Mesendoderm (in vitro differentiated cells): ENCODE measurements at places on chromosomes 2 and 18.

DNA sequence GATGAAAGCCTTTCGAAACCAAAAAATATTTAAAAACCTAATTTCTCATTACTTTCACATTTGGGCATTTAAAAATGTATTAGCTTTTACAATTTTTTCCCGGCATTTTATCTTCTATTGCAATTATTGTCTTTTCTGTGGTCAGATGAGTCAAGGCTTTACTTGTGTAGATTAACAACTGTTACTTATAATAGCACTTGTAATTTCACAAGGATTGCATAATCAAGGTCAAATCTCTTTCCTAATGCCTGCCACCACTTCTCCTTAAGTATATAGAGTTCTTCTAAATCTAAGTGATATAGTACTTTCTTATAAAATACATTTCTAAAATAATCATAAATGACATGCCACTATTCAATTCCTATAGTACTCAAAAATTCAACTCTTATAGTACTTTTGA lies 67.2 kb downstream of the SLC8A1 start:
- no peak for DNase-seq

DNA sequence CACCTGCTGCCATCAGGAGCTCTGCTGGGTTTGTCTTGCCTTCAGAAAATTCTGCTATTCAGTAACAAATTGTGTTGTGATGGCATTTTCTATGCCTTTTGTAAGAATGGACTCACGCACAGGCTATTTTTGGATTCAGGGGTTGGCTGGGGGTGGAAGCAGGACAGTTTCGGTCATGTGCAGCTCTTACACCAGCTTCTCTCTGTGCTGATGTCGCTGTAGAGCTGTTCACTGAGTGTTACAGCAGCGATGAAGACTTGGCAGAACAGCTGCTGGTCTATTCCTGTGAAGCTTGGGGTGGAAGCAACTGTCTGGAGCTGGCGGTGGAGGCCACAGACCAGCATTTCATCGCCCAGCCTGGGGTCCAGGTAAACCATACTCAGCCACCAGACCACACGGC lies 49.2 kb downstream of the TRPM8 start:
- no peak for DNase-seq

GRCh38 chr2:189248141-189248540 lies 68.6 kb upstream of the COL5A2 start:
- no peak for DNase-seq

- no peak for DNase-seq
These were observed 191.5 kb downstream of the ZFP36L2 start for GRCh38 chr2:43034921-43035320.

DNA sequence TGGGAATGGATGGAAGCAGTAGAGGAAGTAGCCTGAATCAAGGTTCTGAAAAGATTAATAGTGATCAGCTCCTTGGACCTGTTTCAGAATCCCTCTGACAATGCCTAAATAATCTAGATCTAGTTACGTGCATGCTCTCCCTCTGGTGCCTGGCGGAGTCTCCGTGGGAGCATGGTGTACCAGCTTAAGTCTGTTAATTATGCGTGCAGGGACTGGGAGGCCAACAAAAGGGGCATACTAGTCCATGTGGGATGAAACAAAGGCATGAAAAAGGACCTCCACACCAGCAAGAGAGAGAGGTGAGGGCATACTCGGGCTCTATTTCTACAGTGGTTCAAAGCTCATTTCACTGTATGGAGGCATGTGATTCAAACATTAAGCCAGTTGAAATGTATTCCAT lies 200.3 kb downstream of the DPP4 start:
- peak; percentile 1 for DNase-seq

DNA sequence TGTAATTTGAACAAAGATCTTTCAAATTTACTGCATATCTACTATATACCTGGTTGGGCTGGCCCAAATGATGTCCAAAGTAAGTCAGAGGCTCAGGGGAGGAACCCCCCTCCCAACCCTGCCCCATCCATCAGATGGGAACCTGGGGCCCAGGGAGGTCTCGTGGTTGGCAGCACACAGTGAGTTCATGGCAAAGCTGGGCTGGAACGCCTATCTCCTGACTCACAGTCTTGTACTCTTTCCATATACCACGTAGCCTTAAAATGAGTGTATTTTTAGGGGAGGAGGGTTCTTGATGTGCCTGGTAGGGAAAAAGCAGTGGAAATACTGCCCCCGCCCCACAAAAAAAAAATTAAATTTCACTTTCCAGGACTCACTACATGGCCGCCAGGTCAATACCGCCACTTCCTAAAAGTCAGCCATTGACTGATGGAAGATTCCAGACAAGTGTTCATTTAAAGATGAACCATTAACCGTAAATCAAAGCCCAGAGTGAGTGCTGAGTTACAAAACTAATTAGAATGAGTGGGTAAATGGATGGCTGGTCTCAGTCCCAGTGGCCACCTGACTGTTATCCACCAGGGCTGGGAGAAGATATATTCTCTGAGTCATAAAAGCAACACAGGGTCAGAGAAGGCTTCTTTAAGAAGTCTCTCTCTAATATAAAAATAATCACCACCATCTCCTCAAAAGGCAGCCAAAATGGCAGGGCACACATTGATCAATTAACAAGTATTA lies 80.5 kb downstream of the ZBTB7C start:
- DNase-seq = no peak

DNA sequence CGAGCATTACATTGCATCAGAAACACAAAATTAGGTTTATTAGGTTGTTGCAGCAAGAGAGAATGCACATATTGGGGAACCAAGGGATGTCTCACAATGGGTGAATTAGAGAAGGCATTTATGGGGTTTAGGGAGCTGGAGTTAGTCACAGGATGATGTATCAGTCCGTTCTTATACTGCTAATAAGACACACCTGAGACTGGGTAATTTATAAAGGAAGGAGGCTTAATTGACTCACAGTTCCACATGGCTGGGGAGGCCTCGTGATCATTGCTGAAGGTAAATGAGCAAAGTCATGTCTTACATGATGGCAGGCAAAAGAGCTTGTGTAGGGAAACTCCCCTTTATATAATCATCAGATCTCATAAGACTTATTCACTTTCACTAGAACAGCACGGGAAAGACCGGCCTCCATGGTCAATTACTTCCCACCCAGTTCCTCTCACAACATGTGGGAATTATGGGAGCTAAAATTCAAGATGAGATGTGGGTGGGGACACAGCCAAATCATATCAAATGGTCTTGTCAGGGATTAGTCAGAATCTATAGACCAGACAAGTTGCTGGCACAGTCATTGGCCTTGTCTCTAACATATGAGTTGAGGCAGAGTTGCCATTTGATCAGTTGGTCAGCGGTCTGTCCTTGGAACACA lies 61.9 kb upstream of the RBMS1 start:
- no peak for DNase-seq

GRCh38 chr2:161570424-161571050 lies 53.7 kb upstream of the SLC4A10 start:
- peak; percentile 23 for DNase-seq
